ENCODE measurements at places on chromosomes 7 and 10. TPM values are rescaled to one million over a fixed set of nuclear protein-coding genes. Genes with fewer than 3 reads are reported as not detected.

DPCD gene
- total RNA-seq, result 6.6 TPM

LRRC18 gene
- total RNA-seq, result not detected

DNA sequence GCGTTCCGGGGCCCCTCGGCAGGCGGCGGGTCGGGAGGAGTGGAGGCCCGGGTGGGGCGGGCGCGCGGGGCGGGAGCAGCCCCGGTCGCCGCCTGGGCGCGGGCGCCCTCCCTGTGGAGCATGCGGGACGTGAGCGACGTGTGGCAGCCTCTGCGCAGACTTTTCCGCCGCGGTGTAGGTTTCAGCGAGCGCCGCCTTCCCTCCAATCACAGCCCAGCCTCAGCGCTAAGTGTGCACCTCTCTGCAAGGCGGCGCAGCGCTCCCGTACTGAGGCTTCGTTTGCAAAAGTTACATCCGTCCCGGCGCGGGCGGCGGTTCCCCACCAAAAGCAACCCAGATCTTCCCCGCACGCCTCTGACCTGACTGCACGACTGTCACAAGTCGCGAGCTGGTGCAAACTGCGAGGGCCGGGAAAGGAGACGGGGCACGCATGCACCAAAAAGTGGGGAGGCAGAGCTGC, 1.2 kb upstream of the PFKFB3 start:
- peak; percentile 93 for DNase-seq

GRCh38 chr7:90692396-90692795, 96.3 kb downstream of the CDK14 start:
- DNase-seq, result no peak

- no peak for DNase-seq
These were observed 78.4 kb upstream of the MEOX2 start for GRCh38 chr7:15764851-15765382.

- DNase-seq, result no peak
These were observed 552.2 kb downstream of the MDFIC start for GRCh38 chr7:115474137-115474536.

- no peak for DNase-seq
These were observed 47.2 kb downstream of the SORBS1 start for GRCh38 chr10:95513941-95514392.

DNA sequence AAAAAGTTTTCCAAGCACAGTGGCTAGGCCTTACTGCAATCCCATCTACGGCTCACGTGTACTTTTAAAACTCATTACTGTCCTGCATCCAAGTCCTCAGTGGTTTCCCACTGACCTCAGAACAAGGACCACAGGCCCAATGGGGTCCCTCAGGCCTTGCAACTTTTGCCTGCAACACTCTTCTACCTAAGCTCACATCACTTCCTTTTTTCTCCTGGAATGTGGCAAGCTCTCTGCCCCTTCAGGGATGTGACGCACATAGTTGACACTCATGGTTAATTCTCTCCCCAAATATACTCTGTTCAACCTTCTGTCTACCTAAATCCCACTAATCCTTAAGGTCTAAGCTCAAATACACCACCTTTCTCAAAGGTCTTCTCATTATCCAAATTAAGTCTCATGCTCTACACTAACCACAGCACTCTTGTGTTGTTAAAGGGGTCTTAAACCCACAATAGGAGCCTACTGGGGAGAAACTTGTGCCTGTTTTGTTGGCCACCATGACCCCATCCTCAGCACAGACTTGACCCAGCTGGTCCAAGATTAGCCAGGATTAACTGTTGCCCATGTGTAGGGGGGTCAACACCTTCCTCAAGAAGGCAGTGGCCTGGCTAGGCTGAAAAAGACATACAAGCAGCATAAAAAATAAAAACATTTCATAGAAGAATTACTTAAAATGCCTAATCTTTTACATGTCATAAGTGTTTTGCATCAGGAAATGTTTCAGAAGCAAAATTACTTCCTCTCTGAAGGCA, 15.2 kb downstream of the HNRNPF start:
- peak; percentile 5 for DNase-seq

DNA sequence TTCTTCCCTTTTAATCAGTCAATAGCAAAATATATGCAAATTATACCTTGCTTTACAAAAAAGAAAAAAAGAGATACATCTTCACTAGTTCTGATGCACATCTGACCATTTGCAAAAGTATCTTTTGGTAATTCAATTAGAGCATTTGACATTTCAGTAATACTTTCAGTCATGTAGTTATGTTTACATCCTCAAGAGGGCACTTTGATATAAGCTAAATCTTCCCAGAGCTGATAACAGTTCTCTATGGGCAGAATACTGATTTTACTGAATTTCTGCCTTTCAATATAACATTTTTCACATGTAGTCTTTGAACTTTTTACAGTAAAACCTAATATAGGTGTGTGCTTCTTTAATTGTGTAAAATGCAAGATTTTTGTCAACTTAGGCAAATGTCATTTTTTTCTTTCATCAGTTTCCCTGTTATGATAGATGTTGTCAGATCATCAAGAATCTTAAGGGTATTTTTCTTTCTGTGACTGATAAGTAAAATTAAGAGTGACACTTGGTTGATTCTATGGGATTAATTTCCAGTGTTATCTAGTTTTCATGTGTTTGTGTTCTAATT, 703.5 kb upstream of the SEMA3D start:
- no peak for DNase-seq

- no peak for DNase-seq
These were observed 119.9 kb upstream of the RHOBTB1 start for GRCh38 chr10:61063901-61064300.

All from Peyer's patch (tissue), 4 donors.